Urothelium cell line (cell line): ENCODE measurements at places on chromosomes 6 and 20.
A peak's percentile ranks its signal among the peaks of the same experiment; 100 is the strongest.

GRCh38 chr6:35776364-35777215 lies at the start of gene CLPSL2:
CLPSL2 (plus strand) TSS chr6:35776598; CDS start chr6:35776619, 21 bp downstream.
- DNase-seq, result no peak

- no peak for DNase-seq
These were observed 8.9 kb upstream of the LKAAEAR1 start for GRCh38 chr20:64093013-64093503.

- DNase-seq, result no peak
These were observed 739.0 kb downstream of the CBLN4 start for GRCh38 chr20:55266361-55266760.

GRCh38 chr6:1372690-1373089 lies 16.7 kb upstream of the FOXF2 start:
- no peak for DNase-seq

DNA sequence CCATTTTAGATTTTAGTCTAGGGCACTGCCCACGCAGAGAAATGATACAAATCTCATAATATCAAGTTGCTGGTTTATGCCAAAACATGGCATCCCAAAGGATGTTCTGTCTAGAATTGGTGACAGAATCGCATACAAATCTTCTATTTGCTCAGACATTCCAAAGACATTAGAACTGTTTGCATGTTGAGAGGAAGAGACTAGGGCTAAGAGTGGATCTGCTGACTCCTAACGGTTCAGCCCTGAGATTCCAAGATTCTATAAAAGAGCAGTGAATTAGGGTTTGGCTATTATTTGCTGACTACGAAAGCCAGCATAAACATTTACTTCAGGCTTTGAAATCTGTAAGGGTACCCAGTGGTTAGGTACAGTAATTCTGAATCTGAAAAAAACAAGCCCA lies 3.6 kb downstream of the EPB41L2 start:
- peak; percentile 25 for DNase-seq

DNA sequence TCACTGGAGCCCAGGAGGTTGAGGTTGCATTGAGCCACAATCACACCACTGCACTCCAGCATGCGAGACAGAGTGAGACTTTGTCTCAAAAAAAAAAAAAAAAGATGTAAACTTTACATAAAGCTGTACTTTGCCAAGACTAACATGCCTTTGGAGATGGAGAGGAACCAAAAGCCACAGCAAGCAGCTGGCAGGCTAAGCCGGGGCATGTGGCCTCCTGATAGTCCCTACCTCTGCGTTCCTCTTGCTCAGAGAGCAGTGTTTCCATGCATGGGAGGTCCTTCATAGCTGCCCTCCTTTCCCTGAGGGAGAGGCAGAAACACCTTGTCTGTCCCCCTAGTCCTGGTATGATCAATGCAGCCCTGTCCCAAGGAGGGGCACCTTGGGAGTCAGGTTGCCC lies 35.2 kb downstream of the SPATA2 start:
- no peak for DNase-seq

DNA sequence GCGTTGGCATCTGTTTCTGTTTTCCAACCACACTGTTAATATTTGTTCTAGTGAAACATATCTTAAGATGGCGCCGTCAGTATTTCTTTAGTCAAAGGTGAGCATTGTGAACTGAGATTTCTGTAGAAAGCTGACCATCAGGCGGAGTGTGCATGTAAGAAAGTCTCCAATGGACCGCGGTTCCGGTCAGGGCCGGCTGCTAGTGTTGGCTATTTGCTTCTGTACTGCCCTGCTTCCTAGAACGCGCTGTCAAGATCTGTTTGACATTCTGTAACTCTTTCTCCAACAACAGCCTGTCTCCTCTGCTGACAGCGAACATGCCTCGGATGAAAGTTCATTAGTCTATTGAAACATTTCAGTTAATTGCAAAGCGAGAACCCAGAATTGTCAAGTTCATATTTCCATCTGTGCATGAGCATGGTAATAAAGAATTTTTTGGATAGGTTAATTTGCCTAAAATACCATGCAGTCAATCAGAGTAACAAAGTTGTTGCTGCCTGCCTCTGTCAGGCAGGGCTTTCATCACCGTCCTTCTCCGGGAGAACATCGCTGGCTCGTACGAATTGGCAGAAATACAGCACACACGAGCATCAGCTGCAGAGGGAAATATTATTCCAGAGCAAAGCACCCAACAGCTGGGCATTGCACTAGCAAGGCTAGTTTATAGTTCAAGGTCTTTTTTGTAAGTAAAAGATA lies 369.1 kb downstream of the CDH4 start:
- no peak for DNase-seq

GRCh38 chr6:16639684-16640480 lies 121.4 kb downstream of the ATXN1 start:
- DNase-seq, result peak; percentile 70
